ENCODE measurements at places on chromosomes 12 and 14.

GRCh38 chr12:88868050-88868449 is 287.8 kb upstream of the KITLG start:
- no peak for DNase-seq

DNA sequence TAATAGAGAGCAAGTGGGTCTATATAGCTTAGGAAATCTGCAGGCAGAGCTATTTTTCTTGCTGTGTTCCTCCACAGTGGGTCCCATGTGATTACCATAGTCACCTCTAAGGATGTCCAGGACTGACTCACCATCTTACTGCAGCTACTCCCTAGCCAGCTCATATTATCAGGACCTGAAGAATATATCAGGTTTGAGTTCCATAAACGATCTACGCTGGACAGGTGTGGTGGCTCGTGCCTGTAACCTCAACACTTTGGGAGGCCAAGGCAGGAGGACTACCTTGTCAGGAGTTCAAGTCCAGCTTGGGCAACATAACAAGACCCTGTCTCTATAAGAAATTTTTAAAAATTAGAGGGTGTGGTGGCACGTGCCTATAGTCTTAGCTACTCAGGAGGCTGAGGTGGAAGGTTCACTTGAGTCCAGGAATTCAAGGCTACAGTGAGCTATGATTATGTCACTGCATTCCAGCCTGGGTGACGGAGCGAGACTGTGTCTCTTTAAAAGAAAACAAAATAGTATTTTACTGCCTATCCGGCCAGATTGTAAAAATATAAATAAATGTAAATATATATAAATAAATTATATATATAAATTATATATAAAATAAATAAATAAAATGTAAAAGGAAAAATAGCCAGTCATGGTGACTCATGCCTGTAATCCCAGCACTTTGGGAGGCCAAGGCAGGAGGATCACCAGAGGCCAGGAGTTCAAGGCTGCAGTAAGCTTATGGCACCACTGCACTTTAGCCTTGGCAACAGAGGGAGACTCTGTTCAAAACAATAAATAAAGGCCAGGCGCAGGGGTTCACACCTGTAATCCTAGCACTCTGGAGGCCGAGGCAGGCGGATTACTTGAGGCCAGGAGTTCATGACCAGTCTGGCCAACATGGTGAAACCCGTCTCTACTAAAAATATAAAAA is 6.9 kb upstream of the SPRYD4 start:
- DNase-seq, result no peak

- no peak for DNase-seq
These were observed 2.9 kb downstream of the MMP14 start for GRCh38 chr14:22839159-22839779.

DNA sequence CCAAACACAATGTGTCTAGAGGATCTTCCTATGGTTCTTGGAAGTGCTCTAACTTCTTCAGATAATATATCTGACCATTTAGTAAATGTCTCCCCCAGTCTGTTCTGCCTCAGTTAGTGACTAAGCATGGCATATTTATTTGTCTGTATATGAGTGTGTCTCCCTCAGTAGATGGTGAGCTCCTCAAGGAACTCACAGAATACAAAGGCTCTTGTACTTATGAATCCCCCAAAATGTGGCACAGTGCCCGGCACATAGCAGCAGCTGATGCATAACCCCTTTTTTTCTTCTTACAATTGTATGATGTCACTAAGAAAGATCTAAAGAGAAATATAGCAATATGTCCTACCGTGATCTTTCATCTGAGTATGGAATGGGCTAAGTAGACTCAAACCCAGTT is 264.7 kb upstream of the PRICKLE1 start:
- DNase-seq, result no peak

GRCh38 chr12:3892631-3893030 is 19.4 kb upstream of the PARP11 start:
- DNase-seq, result no peak

DNA sequence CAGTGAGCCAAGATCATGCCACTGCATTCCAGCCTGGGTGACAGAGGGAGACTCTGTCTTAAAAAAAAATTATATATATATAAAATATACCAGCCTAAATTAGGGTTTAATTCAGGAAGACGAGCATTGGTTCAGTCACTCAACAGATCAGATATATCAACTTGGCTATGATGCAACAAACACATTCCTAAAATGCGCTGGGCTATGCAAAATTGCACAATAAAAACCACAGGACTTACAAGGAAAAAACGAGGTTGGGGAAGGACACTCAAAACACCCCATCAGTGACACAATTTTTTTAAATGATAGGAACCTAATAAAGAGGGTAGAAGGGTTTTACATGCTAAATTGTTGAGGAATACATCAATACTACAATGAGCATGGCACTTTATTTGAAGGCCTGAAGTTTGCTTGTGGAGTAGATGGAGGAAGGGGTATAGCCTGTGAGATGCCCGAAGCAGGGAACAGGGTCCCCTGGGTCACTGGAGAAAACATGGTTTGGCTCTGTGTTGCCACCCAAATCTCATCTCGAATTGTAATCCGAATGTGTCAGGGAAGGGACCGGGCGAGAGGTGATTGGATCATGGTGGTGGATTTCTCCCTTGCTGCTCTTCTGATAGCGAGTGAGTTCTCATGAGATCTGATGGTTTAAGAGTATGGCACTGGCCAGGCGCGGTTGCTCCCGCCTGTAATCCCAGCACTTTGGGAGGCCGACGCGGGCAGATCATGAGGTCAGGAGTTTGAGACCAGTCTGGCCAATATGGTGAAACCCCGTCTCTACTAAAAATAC is 71.2 kb downstream of the TNFAIP2 start:
- DNase-seq, result no peak
